ENCODE measurements at places on chromosomes 13 and 19.

GRCh38 chr19:45283443-45284033, 32.5 kb downstream of the MARK4 start:
- DNase-seq = no peak

DNA sequence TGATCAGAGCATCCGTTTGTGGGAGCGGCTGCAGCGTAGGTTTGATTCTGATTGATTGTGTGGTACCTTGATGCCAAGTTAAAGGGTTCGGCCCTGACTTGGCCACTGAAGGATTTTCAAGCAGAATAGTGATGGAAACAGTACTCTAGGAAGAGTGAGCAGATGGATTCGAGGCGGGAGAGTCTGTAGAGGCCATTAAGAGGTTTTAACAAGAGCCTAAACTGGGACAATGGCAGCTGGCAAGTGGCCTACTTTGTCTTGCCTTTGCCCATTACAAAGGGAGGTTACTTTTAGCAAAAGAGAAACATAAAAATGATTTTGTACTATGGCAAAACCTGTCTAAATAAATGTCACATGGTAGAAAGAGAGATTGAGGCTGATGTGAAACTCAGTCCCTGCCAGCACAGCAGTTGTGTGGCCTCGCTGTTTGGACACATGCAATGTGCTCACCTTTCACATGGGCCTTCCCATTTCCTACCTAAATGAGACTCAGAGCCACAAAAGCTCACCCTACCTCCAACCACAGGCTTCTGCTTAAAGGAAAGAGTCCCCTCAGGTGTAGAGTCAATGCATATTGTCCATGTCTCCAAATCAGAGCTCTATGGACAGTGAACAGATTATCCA, 62.4 kb upstream of the RAP2A start:
- DNase-seq = no peak

DNA sequence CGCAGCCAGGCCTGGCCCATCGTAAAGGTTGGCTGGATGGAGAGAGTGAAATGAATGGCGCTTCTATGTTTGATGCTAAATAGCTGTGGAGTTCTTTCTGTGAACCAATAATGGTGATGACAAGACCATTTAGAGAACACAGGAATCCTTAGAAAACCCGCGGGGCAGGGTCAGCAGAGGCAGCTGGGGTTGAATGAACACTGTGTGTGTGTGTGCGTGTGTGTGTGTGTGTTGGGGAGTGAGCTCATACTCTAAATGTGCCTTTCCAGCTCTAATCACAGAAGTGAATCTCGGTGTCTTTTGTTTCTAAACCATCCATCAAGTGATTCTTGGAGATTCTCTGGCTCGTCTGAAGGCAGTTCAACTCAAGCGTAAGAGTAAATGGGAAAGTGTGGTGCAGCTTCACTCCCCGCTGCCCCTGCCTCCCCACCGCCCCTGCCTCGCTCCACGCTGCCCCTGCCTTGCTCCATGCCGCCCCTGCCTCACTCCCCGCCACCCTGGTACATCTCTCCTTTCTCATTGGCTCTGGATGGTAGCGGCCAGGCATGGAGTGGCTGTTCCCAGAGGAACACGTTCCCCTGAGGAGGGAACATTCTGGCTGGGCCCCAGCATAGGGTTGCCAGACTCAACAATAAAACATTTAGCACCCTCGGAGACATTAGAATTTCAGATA, 21.2 kb downstream of the TMPRSS9 start:
- DNase-seq = no peak

- peak; percentile 78 for DNase-seq
Observed at GRCh38 chr19:45117167-45117594, 24.2 kb downstream of the PPP1R37 start.

GRCh38 chr19:30371960-30372824, at the start of gene ZNF536:
ZNF536 (plus strand) TSS chr19:30372384; CDS start chr19:30443563, 71,179 bp downstream.
- DNase-seq = no peak

DNA sequence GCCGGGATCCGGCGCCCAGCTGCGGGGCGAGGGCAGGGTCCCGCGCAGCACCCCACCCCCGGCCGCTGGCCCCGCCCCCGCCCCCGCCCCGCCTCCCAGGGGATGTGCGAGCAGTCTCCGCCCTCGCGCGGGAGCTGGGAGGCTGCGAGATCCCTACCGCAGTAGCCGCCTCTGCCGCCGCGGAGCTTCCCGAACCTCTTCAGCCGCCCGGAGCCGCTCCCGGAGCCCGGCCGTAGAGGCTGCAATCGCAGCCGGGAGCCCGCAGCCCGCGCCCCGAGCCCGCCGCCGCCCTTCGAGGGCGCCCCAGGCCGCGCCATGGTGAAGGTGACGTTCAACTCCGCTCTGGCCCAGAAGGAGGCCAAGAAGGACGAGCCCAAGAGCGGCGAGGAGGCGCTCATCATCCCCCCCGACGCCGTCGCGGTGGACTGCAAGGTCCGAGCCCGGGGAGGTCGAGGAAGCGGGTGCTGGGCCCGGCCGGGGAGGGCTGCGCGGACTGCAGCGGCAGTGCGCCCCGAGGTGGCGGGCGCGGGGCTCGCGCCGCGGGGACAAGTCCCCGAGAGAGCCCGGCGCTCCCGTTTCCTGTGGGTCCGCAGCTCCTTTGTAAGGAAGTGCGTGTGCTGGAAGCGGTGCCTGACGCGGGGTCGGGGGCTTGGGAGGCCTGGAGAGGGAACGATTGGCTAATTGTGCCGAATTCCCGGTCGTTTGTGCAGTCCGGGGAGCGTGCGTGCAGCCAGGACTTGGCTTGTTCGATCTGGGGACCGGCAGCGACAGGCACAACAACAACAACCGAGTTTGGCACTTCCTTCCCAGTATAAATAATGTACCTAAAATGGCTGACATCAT, at the start of gene ITM2B:
ITM2B (plus strand) TSS at position 161 of the 843 bp plus-strand sequence; CDS start at position 316, 155 bp downstream.
- DNase-seq = peak; percentile 52

DNA sequence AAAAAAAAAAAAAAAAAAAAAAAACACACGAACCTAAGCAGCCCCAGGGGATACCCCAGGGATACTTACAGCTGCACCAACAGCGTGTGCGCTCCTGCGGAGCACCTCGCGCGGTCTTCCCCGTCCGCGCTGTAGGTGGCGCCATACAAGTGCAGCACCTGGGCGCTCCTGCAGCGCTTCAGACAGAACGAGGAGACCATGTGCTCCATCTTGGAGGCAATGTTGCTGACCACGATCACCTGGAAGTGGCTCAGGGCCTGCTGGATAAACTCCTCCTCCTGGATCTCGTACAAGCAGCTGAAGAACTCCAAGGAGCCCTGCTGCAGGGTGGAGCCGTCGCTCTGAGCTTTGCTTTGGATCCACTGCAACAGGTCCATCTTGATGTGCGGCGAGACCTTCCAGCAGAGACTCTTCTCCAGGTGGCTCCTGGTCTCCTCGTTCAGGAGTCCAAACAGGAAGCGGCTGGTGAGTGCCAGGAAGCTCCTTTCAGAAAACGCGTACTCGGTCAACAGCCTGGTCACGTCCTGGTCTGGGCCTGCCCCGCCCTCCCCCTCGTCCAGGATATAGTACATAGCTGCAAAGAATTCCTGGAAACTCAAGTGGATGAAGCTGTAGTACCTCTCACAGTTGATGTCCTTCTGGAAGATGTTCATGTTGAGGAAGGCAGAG, 14.5 kb downstream of the NLRP12 start:
- DNase-seq = no peak

DNA sequence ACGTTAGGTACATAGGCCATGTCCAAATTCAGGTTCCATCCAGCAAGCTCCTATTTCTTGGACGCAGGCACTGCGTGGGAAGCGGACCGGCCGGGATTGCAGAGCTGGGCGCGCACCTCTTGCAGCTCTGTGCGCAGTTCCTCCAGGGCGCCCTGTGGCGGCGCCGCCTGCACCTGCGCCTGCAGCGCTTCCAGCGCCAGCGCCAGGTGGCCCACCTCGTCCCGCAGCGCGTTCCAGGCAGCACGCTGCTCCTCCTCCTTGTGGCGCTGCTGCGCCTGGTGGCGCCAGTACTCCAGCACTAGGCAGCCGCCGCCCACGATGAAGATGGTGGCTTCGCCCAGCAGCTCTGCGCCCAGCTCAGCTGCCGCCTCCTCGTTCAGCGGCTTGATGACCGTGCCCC, 31.1 kb downstream of the OPA3 start:
- no peak for DNase-seq

GRCh38 chr13:47306991-47307390, 410.1 kb upstream of the HTR2A start:
- DNase-seq = no peak

DNA sequence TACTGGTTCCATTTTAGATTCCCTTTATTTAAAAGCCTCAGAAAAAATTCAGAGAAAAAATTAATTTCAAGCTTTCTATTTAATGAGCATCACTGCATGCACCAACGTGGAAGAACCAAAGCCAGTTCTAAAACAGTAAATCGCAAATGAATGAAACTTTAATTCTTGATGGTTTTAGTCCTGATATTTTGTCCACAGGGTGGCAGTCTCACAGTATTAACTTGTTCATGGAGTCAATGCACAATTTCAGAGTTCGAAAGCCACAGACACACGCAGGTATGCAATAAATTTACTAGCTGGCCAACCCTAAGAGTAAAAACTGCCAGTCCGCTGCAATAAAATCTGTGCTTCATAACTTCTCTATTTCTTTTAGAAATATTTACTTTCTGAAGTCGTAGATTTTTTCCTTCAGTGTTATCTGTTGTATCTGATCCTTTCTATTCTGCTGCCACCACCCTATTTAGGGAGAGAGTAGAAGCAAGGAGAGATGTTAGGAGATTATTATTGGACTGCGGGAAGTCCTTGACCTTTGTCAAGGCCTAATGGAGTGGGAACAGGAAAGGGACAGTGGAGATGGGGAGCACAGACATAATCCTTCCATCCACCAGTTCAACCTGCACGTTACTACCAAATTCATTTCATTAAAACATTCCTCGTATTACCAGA, 7.0 kb upstream of the WBP4 start:
- DNase-seq = no peak

- no peak for DNase-seq
Observed at GRCh38 chr13:48431987-48432615, 19.2 kb upstream of the LPAR6 start.

DNA sequence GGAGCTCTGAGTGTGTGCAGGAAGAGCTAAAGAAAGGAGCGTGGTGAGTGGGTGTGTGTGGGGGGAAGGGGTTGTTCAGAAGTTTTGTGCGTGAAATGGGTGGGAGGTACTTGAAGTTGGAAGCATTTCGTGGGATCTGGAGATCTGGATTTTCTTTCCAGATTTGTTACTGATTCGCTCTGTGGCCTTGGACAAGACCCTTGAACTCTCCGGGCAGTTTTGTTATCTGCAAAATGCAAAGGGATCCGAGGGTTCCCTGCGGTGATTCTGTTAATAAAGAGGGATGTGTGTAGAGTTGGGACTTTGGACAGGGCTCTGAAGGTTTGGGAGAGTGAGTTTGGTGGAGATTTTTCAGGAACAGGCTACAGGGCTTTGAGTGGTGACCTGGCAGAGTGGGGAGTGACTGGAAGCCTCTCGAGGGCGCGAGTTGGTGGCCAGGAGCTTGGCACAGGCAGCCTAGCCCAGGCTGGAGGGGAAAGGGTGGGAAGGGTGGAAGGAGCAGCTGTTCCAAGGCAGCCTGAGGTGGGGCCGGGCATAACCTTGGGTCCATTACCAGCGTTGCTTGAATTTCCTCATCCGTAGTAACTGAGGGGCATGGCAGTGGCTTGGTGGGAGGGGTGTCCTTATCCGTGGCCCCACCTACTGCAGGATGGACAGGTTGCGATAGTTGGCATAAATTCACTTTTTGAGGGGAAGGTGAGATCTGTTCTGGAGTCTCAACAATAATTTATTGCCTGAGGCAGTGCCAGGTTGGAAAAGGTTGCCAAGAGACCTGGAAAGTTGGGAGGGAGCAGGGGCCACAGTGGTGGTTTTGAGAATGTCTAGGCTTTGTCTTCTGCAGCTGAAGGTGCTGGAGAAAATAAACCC, 2.1 kb downstream of the ACTN4 start:
- DNase-seq = no peak

GRCh38 chr13:98222816-98223215, 45.7 kb upstream of the RNF113B start:
- no peak for DNase-seq

DNA sequence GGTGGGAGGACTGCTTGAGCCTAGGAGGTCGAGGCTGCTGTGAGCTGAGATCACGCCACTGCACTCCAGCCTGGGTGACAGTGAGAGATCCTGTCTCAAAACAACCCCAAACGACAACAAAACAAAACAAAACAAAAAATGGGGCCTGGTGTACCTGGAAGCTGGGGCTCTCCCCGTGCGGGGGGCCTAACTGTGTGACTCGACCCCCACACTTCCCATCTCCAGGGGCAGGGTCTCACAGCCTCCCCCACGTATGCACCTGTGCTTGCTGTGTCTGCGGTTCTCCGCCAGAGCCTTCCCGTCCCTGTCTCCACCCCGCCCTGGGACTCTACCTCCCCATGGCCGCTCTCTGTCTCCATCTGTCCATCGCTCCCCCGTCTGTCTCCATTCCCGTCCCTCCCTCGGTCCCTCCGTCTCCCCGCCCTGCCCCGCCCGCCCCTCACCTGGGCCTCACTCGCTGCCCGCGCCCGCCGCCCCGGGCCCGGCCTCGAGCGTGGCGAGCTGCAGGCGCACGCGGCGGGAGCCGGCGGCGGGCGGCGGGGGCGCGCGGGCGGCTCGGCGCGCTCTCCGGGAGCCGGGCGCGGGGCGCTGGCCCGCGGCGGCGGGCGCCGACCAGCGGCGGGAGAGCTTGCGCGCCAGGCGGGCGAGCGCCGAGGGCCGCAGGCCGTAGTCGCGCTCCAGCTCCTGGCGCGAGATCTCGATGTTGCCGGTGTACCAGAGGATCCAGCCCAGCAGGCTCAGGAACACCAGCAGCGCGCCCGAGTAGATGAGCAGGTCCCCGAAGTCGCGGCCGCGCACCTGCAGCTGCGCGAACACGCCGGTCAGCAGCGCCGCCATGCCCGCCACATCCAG, 587 bp downstream of the TMEM238 start:
- DNase-seq = peak; percentile 47
